ENCODE measurements at places on chromosomes 4 and X.

DNA sequence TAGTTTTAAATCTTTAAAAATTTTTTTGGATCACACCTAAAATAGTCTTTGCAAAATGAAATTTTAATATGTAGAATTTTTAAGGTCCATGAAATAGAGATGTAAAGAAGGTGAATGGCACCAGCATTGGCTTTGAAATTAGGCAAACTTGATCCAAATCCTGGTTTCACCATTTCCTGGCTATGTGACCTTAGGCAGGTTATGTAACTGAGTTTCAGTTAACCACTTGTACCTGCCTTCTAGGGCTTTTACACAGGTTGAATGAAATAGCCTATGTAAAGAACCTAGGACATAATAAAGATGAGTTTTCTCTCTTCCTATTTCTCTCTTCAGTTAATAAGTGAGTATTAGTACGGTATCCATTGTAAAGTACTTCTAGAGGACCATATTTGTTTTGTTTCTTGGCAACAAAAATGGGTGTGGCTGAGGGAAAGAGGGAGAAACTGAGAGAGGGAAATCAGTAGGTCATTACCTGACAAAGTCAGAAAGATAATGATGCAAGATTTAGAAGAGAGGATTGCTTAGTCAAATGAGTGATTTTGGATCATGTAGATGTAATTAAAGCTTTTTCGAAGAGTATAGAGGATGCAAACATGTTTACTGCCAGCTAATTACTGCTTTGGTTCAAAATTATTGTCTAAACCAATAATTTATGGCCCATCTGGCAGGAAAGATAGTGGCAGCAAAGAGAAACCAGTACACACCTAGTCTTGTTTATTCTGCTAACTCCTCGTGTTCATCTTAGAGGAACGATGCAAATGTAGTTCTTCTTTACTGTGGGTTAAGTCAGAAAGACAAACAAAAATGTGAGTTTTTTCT lies 81.9 kb downstream of the PDLIM5 start:
- no peaks in the 10 kb centered on the region for H3K36me3 ChIP-seq
- peak overlapping the region; percentile 54 for H3K27ac ChIP-seq
- no peaks in the 10 kb centered on the region for H3K27me3 ChIP-seq
- peaks cover 26% of the 10 kb centered on the region for H3K4me1 ChIP-seq
- DNase-seq = no peak

- H3K4me1 ChIP-seq = no peaks in the 10 kb centered on the region
- no peaks in the 10 kb centered on the region for H3K36me3 ChIP-seq
- H3K4me3 ChIP-seq = no peak overlapping the region
- no peaks in the 10 kb centered on the region for H3K27me3 ChIP-seq
Measured at GRCh38 chr4:104128031-104128849, 366.5 kb downstream of the CXXC4 start.

DNA sequence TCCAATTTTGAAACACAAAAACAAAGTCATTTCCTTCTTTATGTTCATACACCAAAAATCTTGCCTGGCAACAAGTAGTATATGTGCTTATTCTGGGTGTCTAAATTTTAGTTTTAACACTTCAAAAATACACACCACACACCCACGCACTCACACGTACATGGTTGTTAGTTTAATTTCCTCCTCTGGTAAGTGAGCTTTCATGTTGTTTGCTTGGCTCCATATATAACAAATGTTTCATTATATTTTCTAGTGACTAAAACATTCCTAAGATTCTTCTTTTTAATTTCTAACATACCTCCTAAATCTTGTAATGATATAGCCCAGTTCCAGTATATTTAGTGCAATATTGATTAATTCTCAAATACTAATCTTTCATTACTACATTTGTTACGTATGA lies 80.9 kb downstream of the PRDM5 start:
- H3K4me3 ChIP-seq = no peak overlapping the region
- no peak for DNase-seq
- H3K4me1 ChIP-seq = no peaks in the 10 kb centered on the region

- no peak overlapping the region for H3K4me3 ChIP-seq
- no peaks in the 10 kb centered on the region for H3K27me3 ChIP-seq
- H3K27ac ChIP-seq = peak overlapping the region; percentile 96
- peaks cover 19% of the 10 kb centered on the region for H3K4me1 ChIP-seq
Measured at GRCh38 chr4:40576651-40577480, 52.8 kb downstream of the RBM47 start.

GRCh38 chrX:120790118-120790517 lies 85.5 kb downstream of the CT47B1 start:
- no peaks in the 10 kb centered on the region for H3K36me3 ChIP-seq
- peaks cover 4% of the 10 kb centered on the region for H3K27me3 ChIP-seq
- H3K27ac ChIP-seq = no peak overlapping the region
- DNase-seq = peak; percentile 9

DNA sequence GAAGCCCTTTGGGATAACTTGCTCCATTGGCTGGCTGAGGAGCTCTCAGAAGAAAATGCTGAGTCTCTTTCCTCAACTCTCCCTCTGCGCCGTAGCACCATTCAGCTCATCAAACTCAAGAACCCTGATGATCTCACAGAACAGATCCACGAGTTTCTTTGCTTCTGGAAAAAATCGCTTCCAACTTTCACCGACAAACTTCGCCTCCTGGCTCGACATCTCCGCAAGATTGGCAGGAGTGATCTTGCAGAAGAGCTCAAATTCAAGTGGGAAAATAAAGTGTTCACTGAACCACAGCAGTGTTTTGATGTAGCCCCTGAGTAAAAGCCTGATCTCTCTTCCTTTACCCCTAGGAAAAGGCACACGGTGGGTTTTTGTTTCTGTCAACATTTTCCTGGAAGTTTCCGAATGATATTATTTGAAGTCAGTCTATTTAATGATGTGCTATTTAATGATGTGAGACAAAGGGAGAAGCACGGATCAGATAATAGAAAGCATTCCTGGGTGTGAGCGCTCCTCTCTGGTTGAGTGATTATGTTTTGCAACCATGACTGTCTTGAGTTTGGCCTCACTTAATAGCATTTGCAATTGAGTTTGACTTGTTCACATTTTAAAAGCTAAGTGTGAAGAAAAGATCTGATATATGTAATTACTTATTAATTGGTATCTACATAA lies 62.2 kb downstream of the DTHD1 start:
- H3K27me3 ChIP-seq = no peaks in the 10 kb centered on the region
- no peaks in the 10 kb centered on the region for H3K36me3 ChIP-seq
- no peak overlapping the region for H3K4me3 ChIP-seq
- no peak for DNase-seq
- no peaks in the 10 kb centered on the region for H3K4me1 ChIP-seq

- H3K4me1 ChIP-seq = peaks cover 16% of the 10 kb centered on the region
- H3K27ac ChIP-seq = peak overlapping the region; percentile 97
- peak overlapping the region; percentile 100 for H3K4me3 ChIP-seq
- DNase-seq = peak; percentile 40
- peaks cover 7% of the 10 kb centered on the region for H3K36me3 ChIP-seq
Measured at GRCh38 chr4:26321373-26322221, 783 bp downstream of the RBPJ start.

DNA sequence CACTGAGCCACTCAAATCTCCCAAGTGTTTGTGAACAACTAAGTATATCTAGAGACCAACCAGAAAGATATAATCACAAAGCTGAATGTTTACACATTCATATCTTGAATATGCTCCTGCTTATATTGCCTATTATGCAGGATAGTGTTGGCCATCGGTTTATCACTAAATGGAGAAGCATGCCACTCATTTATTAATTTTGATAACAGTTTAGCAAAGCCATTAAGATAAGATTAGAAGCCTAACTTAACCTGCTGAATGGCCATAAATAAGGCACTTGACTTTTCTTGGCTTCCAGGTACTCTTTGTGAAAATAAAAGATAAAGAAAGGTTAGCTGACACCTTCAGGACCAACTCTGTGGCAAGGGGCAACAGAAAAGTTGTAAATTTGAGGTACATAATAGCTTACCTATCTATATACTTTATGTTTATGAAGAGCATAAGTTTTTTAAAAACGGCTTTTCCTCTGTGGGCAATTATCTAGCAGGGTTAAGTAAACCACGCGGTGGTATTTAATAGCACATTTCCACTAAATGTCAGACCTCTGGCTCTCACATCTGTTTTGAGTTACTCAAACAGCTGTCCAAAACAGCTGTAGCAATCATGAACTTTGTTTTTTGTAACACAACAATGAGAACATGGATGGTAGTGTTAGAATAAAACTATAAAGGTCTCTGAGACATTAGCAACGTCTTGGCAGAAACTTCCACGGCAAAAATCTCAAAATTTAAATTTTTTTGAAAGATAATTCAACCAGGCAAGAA lies 58.8 kb upstream of the FTHL17 start:
- peaks cover 7% of the 10 kb centered on the region for H3K4me1 ChIP-seq
- H3K27me3 ChIP-seq = no peaks in the 10 kb centered on the region
- H3K4me3 ChIP-seq = no peak overlapping the region
- H3K36me3 ChIP-seq = no peaks in the 10 kb centered on the region
- no peak for DNase-seq

DNA sequence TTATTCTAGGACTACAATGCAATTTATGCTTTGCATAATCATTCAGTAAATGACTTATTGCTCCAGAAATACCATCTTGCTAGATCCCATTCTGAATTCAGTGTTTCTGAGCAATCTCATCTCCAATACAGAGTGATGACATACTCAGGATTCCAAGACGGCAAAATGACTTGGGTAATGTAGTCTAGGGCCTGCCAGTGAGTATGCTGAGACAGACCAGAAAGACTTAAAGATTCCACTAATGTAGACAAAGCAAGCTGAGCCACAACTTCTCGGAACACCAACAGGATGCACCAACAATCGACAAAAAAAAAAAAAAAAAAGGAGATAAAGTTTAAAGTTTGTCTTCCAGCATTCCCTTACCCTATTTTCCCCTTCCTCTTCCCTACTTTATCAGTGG lies 919 bp upstream of the SEC24B start:
- peaks cover 2% of the 10 kb centered on the region for H3K27me3 ChIP-seq
- no peak for DNase-seq
- H3K27ac ChIP-seq = peak overlapping the region; percentile 99
- H3K4me1 ChIP-seq = peaks cover 39% of the 10 kb centered on the region
- peak overlapping the region; percentile 94 for H3K4me3 ChIP-seq

All from endothelial cell (in vitro differentiated cells).